ENCODE measurements at places on chromosomes 11 and 22.

GRCh38 chr22:46040471-46041465 is 63.8 kb upstream of the WNT7B start:
- no peak for DNase-seq

DNA sequence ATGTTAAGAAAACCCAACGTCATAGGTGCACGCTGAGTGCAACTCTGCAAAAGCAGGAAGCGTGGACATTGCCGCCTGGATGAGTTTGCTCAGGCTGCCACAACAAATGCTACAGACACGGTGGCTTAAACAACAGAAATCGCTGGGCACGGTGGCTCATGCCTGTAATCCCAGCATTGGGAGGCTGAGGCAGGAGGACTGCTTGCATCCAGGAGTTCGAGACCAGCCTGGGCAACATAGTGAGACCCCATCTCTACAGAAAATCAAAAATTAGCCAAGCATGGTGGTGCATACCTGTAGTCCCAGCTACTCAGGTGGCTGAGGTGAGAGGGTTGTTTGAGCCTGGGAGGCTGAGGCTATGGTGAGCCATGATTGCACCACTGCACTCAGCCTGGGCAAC is 13.4 kb upstream of the PGA3 start:
- no peak for DNase-seq

GRCh38 chr22:18112440-18112839 is 1.8 kb downstream of the TUBA8 start:
- no peak for DNase-seq

DNA sequence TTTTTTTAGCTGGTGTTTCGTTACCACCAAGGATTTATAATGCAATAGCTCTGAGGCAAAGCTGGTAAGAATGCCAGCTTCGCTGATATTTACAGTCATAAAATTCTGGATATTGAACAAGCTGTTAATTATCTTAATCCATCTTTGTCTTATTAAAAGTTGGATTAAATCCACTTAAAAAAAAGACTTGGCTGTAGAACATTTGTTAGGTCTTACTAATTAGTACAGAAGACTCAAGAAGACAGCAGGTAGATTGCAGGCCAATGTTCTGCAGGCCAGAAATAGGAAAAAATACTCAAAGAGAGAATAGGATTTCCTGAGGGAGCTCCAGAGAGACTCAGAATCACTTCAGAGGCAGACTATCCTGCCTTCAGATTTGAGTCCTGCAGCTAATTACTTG is 7.5 kb downstream of the ROBO4 start:
- DNase-seq: no peak

DNA sequence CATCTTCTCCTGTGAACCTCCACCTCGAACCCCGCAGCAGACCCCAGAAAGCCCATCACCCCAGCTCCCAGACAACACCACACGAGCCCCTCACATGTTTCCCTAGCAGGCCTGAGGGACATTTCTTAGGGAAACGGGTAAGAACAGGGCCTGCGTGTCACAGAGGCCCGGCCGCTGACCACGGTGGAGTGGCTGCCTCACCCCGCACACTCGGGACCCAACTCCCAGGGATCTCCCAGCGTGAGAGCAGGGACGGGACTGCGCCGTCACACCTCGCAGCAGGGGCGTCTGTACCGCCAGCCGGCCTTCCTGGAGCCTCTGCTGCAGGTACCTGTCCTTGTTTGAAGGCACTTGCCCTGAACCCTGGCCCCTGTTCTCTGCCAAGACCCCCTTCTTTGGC is 10.2 kb downstream of the ATP5MGL start:
- no peak for DNase-seq

DNA sequence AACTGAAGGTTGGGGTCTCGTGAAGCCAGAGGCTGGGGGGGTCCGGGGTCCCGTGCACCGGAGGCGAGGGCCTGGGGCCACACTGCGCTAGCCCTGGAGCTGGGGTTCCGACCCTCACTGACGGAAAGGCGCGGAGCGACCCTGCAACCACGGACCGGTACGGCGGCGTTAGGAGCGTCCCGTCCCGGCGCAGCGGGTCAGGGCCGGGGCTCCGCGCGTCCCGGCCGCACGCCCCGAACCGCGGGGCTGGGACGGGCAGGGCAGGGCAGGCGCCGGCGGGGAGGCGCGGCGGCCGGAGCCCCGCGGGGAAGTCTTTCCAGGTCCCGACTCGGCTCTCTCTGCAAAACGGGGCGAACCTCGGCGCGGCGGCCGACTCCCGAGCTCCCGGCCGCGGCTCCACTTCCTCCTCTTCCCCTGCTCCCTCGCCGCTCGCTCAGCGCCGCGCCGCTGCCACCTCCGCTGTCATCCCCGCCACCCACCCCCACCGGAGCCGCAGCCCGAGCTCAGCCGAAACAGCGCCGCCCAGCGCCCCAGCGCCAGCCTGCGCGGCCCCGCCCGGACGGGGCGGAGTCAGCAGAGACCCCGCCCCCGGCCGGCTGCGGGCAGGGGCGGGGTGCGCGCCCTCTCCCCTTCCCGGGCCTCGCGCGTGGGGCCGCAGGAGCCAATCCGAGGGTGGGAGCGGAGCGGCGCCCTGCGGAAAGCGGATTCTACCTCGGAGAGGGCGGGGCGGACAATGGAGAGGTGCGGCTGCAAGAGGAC is at the start of gene GDPD5:
Gene GDPD5 (minus strand): TSS at position 509 of the 759 bp plus-strand sequence. CDS start 48,206 bp downstream, outside the sequence.
- peak; percentile 60 for DNase-seq

- DNase-seq: no peak
Measured at GRCh38 chr22:26134654-26135330, 34.5 kb upstream of the SEZ6L start.

- no peak for DNase-seq
Measured at GRCh38 chr11:91296629-91297028, 928.0 kb upstream of the FAT3 start.

GRCh38 chr11:119266517-119267255 is 50.2 kb downstream of the MCAM start:
- no peak for DNase-seq

GRCh38 chr22:26043031-26043430 is 126.2 kb upstream of the SEZ6L start:
- DNase-seq: no peak

- DNase-seq: no peak
Measured at GRCh38 chr11:32259641-32260081, 168.8 kb downstream of the RCN1 start.

All from stimulated activated CD8-positive, alpha-beta memory T cell treated with anti-CD3 and anti-CD28 coated beads, Interleukin-7, amount 100 ng/mL, for 1 hour (primary cell).